ENCODE measurements at places on chromosomes 5 and 9. TPM values are rescaled to one million over a fixed set of nuclear protein-coding genes. Genes with fewer than 3 reads are reported as not detected.

DNA sequence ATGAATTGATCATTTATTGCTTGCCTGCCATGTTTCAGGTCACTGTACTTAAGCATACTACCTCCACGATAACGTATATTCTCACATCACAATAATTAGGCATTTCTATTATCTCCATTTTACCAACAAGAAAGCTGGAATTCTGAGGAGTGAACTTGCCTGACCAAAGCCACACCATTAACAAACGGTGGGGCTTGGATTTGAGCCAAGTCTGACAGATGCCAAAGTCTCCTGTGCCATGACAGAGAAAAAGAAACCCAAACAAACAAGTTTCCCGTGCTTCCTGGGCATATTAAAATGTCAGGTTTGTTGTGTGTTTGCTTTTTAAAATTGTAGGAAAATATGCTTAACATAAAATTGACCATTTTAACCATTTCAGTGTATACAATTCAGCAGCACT, 40.8 kb upstream of the KCNV2 start:
- DNase-seq, result no peak

- DNase-seq, result no peak
Observed at GRCh38 chr5:6730407-6730806, 17.2 kb downstream of the TENT4A start.

DNA sequence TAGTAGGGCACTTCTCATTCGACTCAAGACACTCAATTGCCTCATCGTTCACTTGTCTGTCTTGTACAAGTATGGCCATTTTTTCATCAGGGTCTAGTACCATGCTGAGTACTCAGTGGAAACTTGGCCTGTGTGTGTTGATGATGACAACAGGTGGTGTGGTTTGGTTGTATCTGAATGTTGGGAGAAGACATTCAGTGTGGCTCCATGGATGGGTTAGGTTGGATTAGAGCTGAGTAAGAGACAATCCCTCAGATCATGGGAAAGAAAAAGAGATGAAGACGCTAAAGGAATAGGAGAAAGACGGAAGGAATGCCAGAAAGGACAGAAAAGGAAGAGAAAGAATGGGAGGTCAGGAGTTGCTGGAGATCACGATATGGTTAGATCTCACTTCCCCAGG, 17.0 kb downstream of the PCDH1 start:
- peak; percentile 73 for DNase-seq

- DNase-seq, result peak; percentile 37
Observed at GRCh38 chr5:142883025-142883424, 112.8 kb downstream of the ARHGAP26 start.

DNA sequence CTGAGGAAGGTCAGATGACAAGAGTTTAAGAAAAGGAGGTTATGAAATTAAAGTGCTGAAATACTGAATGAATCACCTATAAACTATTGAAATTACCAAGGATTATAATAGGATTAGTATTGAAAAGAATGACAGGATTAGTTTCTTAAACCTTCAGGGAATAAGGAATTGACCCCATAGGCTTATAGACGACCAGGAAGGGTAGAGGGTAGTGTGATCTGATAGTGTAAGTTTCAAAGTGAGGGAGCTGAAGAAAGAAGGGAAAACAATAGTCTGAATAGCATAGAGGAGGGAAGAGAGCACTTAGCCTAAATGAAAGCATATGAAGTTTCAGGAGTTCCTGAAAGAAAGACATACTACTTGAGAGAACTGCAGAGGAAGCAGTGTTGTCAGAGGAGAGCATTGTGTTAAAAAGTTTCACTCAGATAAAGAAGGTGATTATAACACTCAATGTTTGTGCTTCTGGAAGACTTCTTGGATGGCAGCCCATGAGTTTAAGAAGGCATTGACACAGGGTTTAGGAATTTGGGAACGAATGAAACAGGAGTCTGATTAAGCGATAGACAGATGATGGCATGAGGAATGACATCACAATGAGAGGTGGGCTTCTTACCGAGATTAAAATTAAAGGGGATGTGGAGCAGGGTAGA, 557.9 kb upstream of the GRAMD2B start:
- DNase-seq, result peak; percentile 4

DNA sequence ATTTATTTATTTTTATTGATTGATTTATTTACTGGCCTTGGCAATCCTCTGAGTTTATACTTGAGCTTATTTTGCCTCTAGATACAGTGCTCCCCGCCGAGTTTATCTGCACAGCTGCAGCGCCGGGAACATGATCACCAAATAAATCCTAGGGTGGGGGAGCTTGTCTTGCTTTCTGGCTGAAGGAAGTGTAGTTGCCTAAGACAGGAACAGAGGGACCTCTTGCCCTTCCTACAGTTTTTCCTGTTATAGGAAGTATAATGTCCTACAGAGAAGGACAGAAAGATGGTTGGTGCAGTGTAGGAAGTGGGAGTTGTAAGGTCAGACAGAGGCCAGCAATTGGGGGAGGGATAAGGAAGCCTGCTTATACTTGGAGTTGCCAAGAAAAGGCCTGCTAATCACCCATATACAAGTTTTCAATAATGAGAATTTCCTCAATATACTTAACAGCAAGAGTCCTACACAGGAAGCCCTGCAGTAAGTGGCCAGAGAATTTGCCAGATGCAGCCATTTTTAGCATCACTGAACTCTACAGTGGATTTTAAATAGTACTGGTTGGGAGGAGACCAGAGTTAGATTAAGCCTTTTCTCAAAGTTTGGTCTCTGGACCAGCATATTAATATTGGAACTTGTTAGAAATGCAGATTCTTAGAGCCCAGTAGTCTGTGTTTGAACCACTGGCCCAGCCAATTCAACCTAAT, 7.7 kb downstream of the AOPEP start:
- DNase-seq, result no peak

DNA sequence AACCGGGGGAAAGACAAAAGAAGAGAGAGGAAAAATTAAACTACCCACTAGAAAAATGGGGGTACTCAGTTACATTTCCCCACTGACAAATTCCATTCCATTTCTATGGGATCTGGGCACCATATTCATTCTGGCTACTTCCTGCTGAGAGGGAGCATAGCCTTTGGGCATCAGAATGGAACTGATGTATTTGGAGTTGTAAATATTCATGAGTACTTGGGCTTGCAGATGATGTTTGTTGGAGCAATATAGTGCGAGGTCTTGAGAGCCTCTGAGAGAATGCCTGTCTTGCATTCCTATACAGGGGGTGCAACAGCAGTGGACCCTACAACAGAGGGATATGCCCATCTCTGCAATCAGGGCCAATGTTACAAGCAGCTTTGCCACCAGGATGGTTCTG, 16.7 kb downstream of the GMCL2 start:
- DNase-seq, result no peak

Gene C7
- total RNA-seq, result 0.88 TPM

DNA sequence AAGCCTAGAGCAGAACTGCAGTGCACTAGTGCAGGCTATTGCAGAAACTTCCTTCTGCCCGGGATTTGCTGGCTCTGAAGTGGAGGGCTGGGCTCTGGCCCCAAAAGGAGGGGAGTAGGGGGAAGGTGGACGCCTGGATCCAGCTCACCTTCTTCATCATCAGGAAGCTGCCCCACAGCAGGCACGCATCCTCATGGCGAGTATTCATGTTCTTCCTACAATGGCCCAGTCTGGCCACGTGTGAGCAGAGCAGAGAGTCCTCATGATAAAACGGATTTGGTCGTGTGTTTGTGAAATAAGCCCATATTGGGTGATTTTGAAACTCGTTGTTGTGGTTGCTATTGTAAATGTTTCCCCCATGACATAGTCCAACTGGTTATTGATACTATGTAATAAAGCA, 8.2 kb upstream of the GLIPR2 start:
- DNase-seq, result no peak

- DNase-seq, result no peak
Observed at GRCh38 chr5:50738864-50739263, 72.4 kb downstream of the PARP8 start.

DNA sequence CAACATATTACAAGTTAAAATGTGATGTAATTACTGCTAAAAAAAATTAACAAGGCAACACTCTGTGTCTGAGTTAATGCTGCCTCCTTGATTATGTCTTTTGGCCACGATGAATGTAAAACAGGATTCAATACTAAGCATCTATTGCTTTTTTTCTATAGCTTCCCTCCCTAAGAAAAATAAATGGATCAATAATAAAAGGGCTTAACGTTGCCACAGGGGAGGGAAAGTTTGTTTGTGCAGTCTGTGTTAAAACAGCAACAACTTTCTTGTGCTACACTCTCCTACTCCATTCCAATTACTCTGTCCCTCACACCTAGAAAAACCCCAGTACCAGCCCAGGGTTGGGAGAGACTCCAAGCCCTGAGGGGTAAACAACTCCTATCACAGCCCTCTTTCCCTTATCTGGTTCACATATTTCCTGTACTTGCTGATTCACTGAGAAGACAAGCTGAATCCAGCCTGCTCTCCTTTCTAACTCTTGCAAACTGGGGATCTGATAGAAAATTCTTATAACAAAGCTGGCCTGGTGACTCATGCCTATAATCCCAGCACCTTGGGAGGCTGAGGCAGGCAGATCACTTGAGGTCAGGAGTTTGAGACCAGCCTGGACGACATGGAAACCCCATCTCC, 44.8 kb downstream of the PTPN3 start:
- DNase-seq, result peak; percentile 26

- no peak for DNase-seq
Observed at GRCh38 chr5:157463621-157464518, 3.9 kb downstream of the NIPAL4 start.

GRCh38 chr9:110257097-110257841, 962 bp upstream of the TXN start:
- DNase-seq, result peak; percentile 64

Gene ROR2
- total RNA-seq, result 13.8 TPM

DNA sequence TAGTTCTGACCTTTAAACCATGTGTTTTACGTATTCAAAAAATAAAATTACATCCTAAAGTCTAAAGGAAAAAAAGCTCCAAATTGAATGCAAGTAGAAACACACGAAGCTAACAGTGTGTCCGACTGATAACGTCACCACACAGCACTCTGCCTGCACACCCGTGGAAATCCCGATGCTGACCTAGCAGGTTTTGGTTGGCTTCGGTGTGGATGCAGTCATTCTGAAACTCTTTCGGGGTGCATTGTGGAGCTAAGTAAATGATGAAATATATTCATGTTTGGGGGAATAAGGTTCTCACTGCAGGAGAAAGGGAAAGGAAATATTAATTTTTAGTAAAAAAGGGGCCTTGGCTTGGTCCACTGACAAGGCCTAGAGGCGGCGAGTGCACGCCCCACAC, 2.0 kb downstream of the RASGEF1C start:
- DNase-seq, result peak; percentile 77

Gene TICAM2
- 9.1 TPM for total RNA-seq

DNA sequence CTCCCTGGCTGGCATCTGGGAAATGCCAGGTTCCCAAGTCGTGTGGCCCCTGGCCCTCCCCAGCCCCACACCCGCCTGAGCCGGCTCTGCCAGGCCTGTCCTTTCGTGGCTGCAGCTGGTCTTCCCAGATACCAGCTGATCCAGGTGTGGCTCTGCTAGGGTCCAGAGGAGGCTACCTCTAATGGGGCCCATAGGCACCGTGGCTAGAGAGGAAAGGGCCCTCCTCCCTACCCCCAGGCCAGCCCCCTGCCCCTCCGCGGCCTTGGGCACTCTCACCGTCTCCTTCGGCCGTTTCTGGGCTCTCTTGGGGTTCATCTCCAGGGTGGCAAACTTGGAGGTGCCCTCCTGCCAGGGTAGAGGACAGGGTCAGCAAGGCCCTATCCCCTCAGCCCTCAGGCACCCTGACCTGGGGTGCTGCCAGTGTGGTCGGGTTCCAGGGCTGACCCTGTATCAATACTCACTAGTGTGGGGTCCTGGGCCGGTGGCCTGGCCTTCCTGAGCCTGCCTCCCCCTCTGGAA, 17.0 kb downstream of the RALGDS start:
- peak; percentile 61 for DNase-seq

DNA sequence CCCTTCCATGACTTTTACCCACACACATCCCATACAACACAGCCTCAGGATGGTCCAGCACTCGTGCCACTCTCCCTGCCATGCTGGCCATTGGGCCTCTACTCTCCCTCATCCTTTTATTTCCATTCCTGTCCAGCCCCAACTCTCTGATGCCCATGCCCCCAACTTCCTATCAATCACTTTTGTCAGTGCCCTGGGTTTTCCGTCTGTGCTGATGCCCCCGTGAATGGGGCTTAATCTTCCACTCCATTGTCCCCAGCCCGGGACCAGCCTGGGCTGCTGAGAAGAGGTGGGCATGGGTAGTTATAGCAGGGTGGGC, 12.6 kb upstream of the ACSL6 start:
- no peak for DNase-seq

Gene NXNL2
- 7.4 TPM for total RNA-seq

Gene LCN1
- not detected for total RNA-seq

- no peak for DNase-seq
Observed at GRCh38 chr9:73761905-73762304, 610.2 kb downstream of the ANXA1 start.

DNA sequence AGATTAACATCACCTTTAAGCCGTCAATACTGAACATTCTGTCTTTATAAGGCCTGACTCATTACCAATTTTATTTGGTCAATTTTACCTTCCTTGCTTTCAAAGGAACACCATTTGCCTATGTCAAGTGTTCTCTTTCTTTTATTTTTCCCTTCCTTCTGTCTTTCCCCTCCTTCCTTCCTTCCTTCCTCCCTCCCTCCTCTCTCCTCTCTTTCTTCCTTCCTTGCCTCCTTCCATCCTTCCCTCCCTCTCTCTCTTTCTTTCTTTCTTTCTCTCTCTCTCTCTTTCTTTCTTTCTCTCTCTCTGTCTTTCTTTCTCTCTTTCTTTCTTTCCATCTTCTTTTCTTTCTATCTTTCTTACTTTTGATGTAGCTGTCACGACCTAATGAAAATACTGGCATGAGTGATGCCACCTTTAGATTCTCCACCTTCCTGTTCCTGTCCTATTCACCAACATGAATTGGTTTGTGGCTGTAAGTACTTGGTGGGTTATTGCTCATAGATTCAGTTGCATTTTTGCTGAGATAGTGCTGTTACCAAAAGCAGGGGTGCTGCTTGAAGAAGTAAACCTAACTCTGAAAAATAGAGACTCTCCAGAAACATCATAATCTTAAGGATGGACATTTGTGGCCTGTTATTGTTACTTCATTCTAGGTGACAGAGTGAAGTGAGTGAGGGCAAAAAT, 33.8 kb downstream of the DOCK8 start:
- DNase-seq, result no peak

DNA sequence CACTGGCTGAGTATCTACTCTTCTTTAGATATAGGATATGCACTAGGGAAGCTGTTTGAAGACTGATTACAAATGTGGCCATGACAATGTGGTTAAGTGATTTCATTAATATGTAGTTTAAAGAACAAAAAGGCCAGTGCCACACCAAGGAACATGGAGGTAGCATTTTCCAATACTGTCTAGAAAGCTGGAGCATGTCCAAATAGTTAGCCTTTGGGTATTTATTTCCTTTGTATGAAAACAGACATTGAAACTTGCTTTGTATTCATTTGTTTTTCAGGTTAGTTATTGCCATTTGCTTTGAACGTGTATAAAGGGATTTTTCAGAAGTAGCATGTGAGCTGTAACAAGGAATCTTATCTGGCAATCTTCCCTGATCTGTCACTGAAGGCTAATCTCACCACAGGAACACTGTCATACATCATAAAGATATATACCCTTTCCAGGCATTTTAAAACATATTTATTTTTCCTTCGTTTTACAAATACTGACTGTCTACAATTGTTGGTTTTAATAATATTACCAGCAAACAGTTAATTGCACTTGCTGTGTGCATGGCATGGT, 93.4 kb downstream of the PLPPR1 start:
- DNase-seq, result no peak

Gene FRMD3
- total RNA-seq, result 0.36 TPM

GRCh38 chr5:52544738-52545137, 243.0 kb upstream of the ITGA1 start:
- no peak for DNase-seq

Gene FAM78A
- total RNA-seq, result 0.59 TPM
